Activated naive CD8-positive, alpha-beta T cell treated with anti-CD3 and anti-CD28 coated beads, Interleukin-2, amount 10 ng/mL, durations not matched to agents 7 days and 5 days (primary cell): ENCODE measurements at places on chromosomes 11 and 22. TPM values are rescaled to one million over a fixed set of nuclear protein-coding genes. Genes with fewer than 3 reads are reported as not detected.

DNA sequence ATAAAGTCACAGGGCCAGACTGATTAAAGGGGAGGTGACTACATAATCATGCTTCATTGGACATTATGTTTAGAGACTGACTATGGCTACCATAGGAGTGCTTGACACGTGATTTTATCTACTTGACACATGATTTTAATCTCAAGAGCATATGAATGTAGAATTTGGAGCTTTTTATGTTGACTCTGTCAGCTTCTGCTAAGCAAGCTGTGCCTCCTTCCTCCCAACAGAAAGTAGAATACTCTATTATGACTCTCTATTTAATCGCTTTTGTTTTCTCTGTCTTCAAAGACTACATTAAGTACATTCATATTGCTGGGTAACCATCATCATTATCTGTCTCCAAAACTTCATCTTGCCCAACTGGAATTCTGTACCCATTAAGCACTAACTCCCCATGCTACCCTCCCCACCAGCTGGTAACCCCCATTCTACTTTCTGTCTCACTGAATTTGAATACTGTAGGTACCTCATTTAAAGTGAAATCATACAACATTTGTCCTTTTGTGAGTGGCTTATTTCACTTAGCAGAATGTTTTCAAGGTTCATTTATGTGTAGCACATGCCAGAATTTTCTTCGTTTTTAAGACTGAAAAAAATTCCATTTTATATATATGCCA is 24.7 kb upstream of the ANGPTL5 start:
- DNase-seq, result no peak

DNA sequence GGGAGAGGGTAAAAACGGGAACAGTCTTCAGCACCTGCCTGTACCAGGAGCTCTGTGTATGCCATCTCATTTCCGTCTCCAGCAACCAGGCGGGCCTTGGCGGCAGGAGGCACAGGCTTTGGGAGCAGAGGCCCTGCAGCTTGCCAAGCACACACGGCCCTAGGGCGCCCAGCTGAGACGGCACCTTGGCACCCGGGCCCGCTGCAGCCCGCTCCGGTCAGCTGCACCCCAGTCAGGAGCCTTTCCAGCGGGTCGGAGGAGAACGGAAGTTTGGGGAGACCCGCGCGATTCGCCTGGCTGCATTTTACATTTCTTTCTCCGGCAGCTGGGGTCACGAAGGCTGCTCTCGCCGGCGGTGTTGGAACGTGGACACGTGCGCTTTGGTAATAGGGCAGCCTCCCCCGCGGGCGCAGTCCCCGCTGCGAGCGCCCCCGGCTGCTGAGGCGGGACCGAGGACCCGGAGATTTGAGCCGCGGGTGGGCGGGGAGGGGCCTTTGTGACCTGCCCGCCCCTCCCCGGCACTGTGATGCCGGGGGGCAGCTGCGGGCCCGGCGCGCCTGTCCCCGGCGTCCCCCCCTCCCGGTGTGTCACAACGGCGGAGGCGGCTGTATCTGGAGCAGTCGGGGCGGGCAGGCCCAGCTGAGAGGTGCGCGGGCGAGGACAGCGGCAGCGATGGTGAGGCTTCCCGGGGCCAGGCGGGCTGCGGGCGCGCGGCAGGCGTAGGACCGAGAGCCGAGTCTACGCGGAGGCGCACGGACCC is at the start of gene TUBA8:
Gene TUBA8 (plus strand): TSS at position 616 of the 760 bp plus-strand sequence. CDS start 57 bp downstream, at position 673.
- DNase-seq, result peak; percentile 57

DNA sequence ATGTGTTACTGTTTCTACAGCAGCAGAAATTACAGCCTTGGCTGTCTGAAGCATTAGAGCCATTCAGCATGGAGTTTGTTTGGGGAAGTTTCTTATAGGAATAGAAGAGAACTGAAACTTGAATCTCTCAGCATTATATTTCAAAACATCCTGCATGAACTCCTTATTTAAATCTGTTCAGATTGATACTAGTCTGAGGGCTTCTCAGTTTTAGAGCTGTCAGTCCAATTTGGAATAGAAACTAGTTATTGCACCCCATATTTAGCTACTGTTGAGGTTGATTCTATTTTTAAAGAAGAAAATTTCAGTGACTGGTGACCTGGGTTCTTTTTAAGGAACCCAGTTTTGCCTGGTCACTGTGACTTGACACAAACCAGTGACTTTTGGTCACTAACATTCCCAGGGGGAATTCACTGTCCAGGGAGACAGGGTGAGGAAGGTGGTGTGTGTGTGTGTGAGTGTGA is 126.0 kb upstream of the TTC12 start:
- DNase-seq, result no peak

GRCh38 chr11:76810151-76810853 is 27.1 kb downstream of the TSKU start:
- DNase-seq, result no peak

DNA sequence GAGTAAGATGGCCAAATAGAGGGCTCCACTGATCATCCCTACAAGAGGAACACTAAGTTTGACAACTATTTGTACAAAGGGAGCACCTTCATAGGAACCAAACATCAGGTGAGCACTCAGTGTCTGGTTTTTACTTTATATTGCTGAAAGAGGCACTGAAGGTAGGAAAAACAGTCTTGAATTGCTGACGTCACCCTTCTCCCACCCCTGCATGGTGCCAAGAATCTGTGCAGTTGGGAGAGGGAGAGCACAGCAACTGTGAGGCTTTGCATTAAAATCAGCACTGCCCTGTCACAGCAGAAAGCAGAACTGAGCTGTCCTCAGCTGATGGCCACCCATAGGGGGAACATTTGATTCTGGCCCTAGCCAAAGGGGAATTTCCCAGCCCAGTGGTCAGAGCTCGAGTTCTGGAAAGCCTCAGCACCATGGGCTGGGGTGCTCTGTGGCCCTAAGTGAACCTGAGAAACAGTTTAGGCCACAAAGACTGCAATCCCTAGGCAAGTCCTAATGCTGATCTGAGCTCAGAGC is 37.9 kb downstream of the PIWIL3 start:
- no peak for DNase-seq

GRCh38 chr11:119258180-119258579 is 52.0 kb downstream of the CBL start:
- no peak for DNase-seq

GRCh38 chr11:10727146-10727851 is 23.7 kb upstream of the CTR9 start:
- DNase-seq, result no peak

DNA sequence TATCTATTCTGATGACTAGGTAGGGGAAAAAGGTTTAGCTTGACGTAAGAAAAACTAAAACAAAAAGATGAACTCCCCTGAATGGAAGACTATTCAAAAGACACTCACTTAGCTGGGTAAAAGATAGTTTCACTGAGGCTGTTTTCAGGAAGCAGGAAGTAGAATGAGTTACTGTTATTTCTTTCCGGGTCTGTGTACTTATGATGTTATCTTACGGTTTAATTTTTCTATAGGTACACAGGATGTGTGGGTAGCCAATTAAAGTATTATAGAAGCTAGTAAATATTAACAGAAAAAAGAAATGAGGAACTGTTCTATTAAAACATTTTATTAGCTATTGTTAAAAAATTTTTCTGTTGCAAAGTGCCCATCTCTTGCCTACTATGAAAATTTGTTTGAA is 45.8 kb upstream of the MMP7 start:
- no peak for DNase-seq

Gene RASD2
- not detected for total RNA-seq

Gene MS4A6E
- not detected for total RNA-seq

Gene CASP5
- not detected for total RNA-seq
